NCI-H187 treated with DMSO at 0.1 percent for 48 hours (cell line): ENCODE measurements at places on chromosomes 5 and 9.

- DNase-seq, result no peak
Observed at GRCh38 chr5:125323613-125324012, 577.2 kb upstream of the ZNF608 start.

GRCh38 chr5:78922879-78923621 lies 62.1 kb downstream of the ARSB start:
- no peak for DNase-seq

- DNase-seq, result no peak
Observed at GRCh38 chr9:137723783-137724445, 105.1 kb downstream of the EHMT1 start.

- DNase-seq, result no peak
Observed at GRCh38 chr5:125679522-125679921, 743.7 kb upstream of the GRAMD2B start.

- DNase-seq, result no peak
Observed at GRCh38 chr9:134808447-134808792, 72.2 kb upstream of the FCN2 start.

- DNase-seq, result no peak
Observed at GRCh38 chr5:106986006-106986405, 684.7 kb downstream of the EFNA5 start.

DNA sequence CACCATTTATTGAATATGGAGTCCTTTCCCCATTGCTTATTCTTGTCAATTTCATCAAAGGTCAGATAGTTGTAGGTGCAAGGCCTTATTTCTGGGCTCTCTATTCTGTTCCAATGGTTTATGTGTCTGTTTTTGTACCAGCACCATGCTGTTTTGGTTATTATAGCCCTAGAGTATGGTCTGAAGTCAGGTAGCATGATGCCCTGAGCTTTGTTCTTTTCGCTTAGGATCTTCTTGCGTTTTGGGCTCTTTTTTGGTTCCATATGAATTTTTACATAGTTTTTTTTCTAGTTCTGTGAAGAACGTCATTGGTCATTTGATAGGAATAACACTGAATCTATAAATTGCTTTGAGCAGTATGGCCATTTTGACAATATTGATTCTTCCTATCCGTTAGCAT lies 40.2 kb upstream of the IFNE start:
- no peak for DNase-seq

DNA sequence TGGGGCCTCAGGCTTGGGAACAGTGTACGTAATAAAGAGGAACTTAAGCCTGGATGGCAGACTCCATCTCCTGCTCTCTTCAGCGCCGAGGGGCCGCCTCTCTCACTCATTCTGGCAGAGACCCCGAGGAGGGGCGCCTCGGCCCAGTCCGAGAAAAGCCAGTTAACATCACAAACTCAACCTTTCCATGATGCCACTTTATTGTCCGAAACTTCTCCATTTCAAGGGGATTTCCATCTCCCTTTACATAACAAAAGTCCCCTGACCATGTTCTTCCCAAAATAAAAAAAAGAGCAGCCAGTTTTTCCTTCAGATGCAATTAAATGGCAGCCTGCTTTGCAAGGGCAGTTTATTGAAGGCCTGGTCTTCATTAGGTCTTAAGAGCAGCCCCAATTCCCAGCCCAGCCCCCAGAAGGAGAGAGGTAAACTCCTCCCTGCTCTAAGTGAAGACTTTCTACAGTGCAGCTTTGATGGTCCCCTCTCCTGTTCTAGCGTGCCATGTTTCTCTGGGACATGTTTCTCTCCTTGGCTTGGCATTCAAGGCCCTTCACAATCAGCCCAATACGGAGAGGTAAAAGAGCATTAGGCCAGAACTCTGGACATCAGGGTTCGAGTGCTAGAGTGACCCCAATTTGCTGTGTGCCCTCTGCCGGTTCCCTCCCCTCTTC lies 19.5 kb upstream of the RAB14 start:
- no peak for DNase-seq

DNA sequence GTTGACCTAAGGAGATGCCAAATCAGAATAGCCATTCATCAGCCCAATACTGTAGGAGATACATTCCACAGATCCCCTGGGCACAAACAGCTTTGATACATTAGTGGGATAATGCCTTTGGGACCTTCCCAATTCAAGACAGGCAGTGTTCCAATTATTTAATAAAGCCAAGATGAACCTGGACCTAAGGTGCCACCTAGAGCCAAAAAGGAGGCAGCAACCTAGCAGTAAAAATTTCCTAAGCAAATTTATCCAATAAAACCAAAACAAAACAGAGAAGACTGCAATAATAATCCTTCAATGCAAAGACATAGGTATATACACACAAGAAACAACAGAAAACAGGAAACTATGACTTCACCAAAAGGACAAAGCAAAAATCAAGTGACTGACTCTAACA lies 253.0 kb downstream of the HINT1 start:
- no peak for DNase-seq

DNA sequence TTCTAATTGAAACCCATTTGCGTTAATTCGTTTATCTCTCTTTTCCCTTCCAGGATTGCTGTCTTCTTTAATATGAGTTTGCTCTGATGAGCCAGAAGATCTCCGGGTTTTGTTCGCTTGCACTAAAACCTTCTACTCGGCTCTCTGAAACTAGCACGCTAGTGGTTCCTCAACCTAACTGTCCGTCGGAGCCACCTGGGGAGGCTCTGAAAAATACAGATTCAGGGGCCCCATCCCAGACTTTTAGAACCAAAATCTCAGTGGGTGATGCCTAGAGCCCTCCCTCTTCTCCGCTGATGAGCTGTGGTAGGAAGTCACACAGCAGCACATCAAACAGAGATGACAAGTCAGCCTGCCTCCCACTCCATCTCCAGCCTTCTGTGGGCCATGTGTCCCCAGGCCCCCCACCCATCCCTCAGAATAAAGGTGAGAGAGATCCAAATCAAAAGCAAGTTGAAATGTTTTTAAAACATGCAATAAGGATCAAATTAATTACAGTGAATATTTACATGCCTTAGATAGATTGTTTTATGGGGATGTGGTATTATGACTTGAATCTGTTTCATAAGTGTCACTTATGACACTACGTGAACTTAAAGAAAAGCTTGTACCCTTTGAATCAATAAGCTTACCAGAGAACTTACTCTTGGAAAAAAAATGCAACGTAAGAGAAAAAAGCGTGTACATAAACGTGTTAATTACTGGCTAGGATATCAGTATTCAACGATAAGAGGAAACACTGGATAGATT lies 16.4 kb downstream of the FCN2 start:
- DNase-seq, result no peak

- DNase-seq, result no peak
Observed at GRCh38 chr9:126211441-126212074, 115.1 kb upstream of the MVB12B start.
